ENCODE measurements at places on chromosomes 3 and 15.

DNA sequence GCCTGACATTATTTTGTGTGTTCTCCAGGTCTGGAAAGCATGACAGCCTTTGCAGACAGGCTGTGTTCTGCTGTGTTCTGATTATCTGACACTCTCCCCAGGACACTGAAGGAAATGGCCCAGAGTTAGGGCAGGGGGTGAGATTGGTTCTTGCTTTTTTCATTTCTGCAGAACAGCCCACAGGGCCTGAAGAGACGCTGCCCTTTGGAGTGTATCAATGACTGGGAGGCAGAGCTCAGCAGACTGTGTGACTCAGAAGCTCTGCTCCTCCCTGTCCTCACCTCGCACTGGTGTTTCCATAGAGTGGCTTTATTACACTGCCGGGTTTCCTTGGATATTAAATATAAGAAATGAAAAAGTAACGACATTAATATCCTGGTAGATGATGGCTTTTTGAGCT, 523.6 kb downstream of the NTRK3 start:
- DNase-seq: peak; percentile 24

DNA sequence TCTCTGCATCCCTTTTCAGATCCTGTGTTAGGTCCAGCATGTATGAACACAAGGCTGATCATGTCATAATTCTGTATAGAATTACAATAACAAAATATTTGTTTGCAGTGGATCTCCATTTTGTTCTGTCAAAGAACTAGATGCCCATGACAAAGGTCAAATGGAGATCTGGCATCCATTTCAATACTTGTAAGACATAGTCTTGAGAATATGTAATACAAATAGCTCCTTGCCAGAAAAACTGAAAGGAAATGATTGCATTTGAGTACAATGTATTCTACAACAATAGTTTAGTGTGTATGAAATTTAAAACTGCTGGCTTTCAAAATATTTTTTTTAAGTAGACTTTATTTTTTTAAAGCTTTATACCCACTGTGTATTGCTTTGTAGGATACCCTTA, 101.1 kb downstream of the CMSS1 start:
- DNase-seq: no peak

GRCh38 chr3:39449796-39450195, 17.7 kb upstream of the MOBP start:
- no peak for DNase-seq

DNA sequence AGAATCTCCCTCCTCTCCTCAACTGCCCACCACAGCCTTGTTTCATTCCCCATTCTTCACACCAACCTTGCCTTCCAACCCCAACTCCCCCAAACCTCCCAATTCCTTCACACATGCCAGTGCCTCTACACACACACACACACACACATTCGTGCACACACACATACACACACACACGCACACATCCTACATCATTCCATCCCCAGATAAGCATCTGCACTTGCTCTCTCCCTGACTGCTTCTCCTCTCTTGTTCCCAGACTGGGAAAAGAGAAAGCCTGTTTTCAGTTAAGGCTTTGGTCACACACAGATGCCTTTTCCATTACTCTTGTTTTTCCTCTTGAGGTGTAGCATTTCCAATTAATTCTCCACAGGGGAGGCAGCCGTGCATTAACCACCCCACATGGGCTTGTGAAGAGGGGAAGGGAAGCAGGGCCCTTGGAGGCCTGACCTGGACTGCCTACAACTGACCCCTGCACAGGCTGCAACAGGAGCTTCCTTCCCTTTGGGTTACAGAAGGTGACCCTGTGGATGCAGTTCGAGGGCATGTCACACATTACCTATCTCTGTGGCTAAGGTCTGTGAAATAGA, 32.0 kb upstream of the BOC start:
- peak; percentile 10 for DNase-seq

Data from EH (cell line).